Stimulated activated CD8-positive, alpha-beta memory T cell treated with anti-CD3 and anti-CD28 coated beads, Interleukin-2, amount 100 ng/mL, for 1 hour (primary cell): ENCODE measurements at places on chromosomes 2 and 18.

GRCh38 chr2:216260629-216261028 is 111.7 kb downstream of the MARCHF4 start:
- no peak for DNase-seq

- DNase-seq = no peak
Measured at GRCh38 chr2:25664183-25664964, 9.0 kb downstream of the DTNB start.

GRCh38 chr2:85770369-85770768 is 16.6 kb downstream of the ATOH8 start:
- no peak for DNase-seq

DNA sequence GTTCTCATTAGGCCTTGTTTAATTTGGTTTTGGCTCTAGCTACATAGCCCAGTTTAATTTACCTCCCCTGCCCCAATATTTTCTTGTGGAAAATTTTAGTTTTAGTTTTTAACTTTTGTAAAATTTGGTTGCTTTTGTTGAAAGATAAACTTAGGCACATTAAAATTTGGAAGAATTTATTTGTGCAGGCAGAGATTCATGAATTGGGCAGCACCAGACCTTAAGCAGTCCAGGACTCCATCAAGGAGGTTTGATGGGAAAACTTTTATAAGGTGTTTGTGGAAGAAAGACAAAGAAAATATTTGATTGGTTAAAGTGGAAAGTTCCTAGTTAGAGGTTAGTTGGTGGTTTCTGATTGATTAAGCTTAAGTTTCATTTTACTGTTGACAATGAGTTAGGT is 16.4 kb upstream of the PNPT1 start:
- no peak for DNase-seq

GRCh38 chr2:73998451-73998850 is 13.7 kb downstream of the TET3 start:
- no peak for DNase-seq

GRCh38 chr2:112731479-112731878 is 10.7 kb downstream of the NT5DC4 start:
- DNase-seq = no peak

GRCh38 chr18:12256951-12257350 is 2.8 kb downstream of the CIDEA start:
- DNase-seq = no peak

- no peak for DNase-seq
Measured at GRCh38 chr2:180169474-180169873, 162.4 kb upstream of the CWC22 start.

DNA sequence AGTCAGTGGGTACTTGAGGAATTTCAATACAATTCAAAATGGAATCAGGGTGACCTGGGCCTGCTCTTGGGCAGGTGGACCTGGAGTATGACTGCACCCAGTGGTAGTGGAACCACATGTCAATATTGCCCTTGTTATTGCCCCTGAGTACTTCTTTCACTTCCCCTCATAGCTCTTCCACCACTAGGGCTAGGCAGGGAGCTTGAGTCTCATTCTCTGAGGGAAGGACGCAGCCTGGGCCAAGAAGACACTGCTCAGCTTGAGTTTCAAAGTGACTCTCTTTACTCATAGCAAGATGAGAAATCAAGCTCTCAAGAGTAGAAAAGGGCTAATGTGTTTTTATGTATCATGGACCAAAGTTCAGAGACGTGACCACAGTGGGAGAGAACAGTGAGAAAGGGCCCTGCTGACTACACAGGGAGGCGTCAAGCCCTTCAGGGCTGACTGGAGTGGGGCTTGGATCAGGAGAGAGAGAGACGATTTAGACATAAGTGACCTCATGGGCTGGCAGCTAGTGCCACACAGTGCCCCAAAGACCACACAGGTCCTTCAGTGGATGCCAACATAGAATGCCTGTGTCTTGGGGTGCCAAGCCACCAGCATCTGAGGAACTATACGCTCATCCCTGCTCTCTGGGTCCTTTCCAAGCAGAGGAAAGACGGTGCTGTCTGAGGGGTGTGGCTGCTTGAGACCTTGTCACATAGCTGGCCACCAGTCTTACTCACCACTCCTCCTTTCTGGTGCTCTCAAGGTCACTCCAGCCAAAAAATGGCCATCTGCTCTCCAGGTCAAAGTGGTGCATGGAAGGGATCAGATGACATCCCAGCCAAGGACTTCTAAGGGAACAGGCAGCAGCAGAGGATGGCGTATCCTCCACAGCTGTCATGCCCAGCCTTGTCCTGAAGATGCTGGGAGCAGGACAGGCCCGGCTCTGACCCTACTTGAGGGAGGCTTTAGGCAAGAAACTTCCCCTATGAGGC is 13.0 kb downstream of the PTMA start:
- no peak for DNase-seq

DNA sequence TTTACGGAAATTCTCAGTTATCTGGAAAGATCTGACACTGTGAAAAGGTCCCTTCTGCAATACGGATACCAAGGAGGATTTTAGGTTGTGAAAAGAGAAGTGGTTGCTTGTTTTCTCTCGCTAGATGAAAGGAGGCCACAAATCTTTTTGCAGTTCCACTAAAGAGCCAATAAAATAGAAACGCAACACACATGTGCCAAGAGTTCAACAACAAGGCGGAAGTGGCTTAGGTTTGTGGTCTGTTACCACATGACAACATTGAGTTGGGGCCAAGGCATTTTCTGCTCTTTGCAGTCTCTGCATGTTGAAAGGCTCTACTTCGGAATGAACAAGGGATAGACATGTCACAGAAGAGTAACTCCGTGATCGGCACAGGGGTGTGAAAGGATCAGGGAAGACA is 115.7 kb upstream of the OSR1 start:
- no peak for DNase-seq

DNA sequence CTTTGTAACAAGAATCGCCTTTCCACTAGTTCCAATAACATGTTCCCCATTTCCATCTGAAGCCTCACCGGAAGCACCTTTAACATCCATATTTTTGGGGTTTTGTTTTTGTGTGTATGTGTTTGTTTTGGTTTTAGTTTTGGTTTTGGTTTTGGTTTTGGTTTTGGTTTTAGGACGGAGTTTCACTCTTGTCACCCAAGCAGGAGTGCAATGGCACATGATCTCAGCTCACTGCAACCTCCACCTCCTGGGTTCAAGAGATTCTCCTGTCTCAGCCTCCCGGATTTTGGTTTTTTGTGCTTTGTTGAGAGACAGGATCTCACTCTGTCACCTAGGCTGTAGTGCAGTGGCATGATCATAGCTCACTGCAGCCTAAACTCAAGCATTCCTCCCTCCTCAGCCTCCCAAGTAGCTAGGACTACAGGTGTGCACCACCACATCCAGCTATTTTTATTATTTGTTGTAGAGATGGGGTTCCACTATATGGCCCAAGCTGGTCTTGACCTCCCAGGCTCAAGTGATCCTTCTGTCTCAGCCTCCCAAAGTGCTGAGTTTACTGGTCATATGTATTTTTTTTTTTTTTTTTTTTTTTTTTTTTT is 36.3 kb downstream of the TGOLN2 start:
- no peak for DNase-seq

- DNase-seq = no peak
Measured at GRCh38 chr2:61536180-61536571, 2.0 kb downstream of the XPO1 start.

- DNase-seq = no peak
Measured at GRCh38 chr2:59196491-59196890, 955.4 kb upstream of the FANCL start.

DNA sequence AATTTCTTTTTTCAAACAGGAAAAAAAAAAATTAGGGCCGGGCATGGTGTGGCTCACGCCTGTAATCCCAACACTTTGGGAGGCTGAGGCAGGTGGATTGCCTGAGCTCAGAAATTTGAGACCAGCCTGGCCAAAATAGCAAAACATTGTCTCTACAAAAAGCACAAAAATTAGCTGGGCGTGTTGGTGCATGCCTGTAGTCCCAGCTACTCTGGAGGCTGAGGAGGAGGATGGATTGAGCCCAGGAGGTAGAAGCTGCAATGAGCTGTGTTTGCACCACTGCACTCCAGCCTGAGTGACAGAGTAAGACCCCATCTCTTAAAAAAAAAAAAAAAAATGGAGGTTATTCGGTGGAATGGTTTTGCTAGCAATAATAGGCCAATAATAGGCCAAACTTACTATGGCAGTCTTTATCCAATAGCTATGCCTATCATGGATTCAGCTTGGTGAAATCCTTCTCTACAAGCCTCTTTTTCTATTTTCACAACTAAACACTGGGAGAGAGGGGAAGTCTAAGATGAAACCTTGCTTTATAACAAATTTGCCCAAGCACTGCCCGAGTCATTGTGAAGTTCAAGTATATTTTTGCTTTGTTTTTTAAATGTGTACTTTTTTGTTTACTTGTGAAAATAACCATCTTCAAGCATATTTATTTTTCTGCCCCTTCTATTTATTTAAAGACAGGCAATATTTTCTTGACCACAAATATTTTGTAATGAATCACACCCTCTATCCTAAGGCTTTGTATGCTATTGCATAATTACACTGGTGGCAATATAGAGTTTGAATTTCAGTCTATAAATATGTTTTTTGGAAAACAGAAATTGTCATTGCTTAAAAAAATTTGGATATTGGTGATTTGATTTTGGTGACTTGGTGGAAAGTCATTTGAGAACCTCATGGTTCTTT is 20.0 kb upstream of the KYNU start:
- no peak for DNase-seq

- DNase-seq = no peak
Measured at GRCh38 chr18:8706791-8707555, 1.6 kb downstream of the MTCL1 start.

- DNase-seq = no peak
Measured at GRCh38 chr18:25425024-25425423, 73.1 kb upstream of the ZNF521 start.

DNA sequence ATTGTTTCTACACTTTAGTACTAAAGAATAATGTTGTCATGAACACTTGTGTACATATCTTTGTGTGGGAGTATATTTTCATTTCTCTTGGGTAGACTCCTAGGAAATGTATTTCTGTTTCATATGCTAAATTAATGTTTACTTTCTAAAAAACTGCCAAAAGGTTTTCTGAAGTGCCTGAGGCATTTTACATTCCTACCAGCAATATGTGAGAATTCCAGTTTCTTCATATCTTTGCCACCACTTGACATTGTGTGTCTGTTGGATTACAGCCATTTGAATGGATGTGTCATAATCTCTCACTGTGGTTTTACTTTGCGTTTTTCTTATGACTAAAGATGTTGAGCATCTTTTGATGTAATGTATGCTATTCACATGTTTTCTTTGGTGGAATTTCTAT is 428.2 kb upstream of the KCNH7 start:
- no peak for DNase-seq

DNA sequence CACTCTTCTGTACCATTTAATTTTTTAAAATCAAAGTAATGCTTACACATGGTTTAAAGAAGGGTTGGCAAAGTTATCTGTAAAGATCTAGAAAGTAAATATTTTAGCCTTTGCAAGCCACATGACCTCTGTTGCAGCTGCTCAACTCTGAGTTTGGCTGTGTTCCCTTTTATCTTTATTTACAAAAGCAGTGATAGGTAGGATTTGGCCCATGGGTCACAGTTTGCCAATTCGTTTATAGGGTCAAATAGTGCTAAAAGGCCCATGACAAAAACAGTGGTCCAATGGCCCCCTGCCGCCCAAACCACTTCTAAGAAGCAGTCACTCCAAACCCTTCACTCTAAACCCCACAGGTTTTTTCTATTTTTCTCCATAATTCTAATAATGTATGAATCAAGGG is 124.8 kb downstream of the PARD3B start:
- no peak for DNase-seq

DNA sequence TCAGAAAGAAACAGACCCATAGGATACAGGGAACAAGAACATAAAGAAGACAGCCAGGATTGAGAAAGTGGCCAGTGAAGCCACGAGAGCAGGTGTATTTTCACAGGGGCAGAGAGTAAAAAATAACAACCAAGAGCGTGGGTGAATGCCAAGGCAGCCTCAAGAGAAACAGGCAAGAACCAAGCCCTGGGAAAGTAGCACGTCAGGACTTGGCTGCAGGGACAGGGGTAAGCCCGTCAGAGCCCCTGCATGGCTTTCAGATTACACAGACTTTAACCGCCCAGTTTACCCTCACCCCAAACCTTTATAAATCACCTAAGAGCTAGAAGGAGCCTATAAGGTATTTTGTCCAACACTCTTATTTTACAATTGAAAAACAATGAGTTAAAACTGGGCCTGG is 43.7 kb downstream of the ARL4C start:
- no peak for DNase-seq

DNA sequence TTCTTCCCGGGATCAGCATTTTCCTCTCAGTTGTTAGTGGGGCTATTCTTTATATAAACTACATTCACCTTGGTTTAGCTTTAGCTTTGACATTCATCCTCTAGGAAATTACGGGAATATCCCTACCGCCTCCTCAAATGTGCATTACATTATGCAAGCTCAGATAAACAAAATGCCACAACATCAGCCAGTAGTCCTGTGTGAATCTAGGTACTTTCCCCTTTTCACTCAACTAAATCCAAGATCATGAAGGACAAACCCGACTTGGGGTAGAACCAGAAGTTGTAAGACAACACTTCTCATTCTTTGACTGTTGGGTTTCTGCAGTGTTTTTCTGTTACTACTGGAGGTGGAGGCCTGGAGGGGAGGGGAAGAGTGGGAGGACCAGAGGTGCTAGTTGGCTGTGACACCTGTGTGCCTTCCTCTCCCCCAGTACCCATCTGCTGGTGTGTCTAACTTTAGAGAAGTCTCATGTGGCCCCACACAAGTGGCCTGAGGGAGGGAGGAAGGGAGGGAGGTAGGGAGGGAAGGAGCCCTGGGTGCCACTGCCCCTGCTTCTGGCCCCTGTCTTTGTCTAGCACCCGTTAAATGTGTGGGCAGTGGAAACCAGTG is 84.8 kb upstream of the BCL2L11 start:
- DNase-seq = no peak

- no peak for DNase-seq
Measured at GRCh38 chr2:58720770-58721697, 479.9 kb upstream of the FANCL start.

DNA sequence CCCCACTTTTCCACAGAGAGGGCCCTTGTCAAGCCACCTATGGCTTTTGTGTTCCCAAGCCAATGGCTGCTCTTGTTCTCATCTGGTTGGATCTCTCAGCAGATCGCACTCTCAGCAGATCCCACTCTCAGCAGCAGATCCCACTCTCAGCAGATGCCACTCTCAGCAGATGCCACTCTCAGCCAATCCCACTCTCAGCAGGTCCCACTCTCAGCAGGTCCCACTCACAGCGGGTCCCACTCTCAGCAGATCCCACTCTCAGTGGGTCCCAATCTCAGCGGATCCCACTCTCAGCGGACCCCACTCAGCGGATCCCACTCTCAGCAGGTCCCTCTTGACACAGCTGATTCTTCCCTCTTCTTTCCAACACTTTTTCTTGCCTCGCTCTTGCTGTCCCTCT is 59.3 kb upstream of the MGAT4A start:
- no peak for DNase-seq
